Activated gamma-delta T cell treated with Interleukin-2 at 50 U/mL for 16 hours (primary cell): ENCODE measurements at places on chromosomes 2 and 18.

DNA sequence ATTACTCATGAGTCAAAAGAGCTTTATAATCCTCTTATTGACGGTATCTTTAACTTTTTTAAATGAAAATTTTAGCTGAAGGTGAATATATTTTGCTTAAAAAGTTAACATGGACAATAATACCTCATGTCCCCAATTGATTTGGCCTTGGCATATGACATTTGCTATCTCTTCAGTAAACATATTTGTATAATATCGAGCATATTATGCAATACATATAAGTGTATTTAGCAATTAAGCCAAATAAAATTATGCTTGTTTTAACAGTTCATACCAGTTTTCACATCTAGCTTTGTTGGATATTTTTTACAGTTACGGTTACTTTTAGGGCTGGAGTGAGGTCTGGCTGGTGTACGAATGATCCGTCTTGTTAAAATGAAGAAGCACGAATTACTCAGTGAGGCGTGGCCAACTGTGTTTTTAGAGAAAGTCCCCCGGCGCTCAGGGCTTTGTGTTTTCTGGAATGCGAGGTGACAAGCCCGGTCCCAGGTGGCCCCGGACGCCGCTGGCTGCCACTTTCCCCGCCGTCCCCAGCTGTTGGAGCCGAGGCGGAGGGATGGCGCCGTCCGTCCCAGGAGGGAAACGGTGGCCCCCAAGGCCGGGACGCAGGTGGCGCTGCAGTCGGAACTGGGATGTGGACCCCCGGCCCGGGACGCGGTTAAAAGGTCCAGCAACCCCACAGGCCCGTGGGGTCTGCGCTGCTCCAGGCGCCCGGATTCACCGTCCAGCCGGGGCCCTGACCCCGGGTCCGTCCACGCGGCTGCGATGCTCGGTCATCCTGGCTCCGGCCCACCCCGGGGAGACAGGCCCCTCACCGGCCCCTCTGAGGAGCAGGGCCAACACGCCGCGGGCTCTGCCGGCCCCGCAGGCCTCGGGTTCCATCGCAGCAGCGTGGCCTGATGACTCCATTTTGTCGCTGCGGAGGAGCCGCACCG is 41.3 kb downstream of the TMEM18 start:
- no peak for DNase-seq

- DNase-seq, result no peak
These were observed 40.7 kb downstream of the SLC66A2 start for GRCh38 chr18:79910563-79911343.

DNA sequence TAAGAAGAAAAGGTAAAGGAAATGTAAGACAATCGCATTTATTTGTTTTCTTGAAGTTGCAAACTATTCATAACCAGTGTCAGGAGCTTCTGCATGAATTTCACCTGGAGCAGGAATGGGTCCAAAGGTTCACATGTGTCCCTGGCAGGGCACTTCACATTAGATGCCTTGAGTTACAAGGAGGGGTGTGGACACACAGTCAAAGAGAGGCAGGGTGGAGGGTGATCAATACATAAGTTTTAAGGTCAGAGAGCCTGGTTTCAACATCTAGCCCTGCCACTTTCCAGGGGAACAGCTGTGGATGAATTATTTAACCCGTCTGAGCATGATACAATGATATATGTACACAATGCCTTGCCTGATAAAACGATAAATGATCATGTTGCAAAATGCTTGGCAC is 321.4 kb downstream of the CYP26B1 start:
- DNase-seq, result no peak

DNA sequence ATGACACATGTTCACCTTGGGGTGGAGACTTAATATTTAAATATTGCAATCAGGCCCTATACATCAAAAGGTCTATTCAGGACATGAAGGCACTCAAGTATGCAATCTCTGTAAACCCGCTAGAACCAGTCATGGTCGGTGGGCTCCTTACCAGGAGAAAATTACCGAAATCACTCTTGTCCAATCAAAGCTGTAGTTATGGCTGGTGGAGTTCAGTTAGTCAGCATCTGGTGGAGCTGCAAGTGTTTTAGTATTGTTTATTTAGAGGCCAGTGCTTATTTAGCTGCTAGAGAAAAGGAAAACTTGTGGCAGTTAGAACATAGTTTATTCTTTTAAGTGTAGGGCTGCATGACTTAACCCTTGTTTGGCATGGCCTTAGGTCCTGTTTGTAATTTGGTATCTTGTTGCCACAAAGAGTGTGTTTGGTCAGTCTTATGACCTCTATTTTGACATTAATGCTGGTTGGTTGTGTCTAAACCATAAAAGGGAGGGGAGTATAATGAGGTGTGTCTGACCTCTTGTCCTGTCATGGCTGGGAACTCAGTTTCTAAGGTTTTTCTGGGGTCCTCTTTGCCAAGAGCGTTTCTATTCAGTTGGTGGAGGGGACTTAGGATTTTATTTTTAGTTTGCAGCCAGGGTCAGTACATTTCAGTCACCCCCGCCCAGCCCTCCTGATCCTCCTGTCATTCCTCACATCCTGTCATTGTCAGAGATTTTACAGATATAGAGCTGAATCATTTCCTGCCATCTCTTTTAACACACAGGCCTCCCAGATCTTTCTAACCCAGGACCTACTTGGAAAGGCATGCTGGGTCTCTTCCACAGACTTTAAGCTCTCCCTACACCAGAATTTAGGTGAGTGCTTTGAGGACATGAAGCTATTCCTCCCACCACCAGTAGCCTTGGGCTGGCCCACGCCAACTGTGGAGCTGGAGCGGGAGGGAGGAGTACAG is 108.1 kb downstream of the XRCC5 start:
- no peak for DNase-seq

DNA sequence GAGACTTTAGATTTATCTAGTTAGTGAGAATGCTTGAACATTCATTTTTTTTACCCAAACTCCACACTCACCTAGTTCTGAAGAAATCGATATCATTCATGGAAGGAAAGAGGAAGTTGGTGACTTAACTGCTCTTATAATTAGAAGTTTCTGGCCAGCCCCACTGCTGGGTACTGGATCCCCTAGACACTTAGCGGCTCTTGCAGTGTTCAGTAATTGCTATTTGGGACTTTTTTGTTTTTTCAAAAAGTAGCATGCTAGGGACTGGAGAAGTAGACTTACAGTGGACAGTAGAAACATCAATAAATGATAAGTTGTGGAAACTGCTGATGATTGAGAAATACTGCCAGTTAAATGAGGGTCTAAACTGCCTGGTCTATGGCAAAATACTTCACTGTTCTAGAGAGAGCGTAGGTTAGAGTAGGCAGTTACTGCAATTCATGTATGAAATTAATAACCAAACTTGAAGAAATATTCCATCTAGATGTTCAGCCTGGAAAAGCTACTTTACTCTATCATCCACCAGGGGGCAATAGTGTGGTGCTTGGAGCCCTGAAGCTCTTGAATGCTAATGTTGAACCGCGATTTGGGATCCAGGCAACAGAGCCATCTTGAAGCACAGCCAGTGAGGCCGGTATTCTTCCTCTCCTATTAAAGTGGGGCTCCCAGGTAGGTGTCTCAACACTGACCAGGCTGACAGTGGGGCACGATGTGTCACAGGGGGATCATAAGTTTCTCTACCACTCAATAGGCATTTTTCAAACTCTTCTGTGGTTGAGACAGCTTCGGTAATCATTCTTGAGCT is 146.1 kb upstream of the SESTD1 start:
- no peak for DNase-seq
